Kasumi-1 (cell line): ENCODE measurements at places on chromosomes 11 and 22.

- DNase-seq, result peak; percentile 21
Observed at GRCh38 chr11:117239295-117239694, 6.8 kb downstream of the RNF214 start.

- DNase-seq, result no peak
Observed at GRCh38 chr11:88909500-88909899, 156.3 kb downstream of the GRM5 start.

DNA sequence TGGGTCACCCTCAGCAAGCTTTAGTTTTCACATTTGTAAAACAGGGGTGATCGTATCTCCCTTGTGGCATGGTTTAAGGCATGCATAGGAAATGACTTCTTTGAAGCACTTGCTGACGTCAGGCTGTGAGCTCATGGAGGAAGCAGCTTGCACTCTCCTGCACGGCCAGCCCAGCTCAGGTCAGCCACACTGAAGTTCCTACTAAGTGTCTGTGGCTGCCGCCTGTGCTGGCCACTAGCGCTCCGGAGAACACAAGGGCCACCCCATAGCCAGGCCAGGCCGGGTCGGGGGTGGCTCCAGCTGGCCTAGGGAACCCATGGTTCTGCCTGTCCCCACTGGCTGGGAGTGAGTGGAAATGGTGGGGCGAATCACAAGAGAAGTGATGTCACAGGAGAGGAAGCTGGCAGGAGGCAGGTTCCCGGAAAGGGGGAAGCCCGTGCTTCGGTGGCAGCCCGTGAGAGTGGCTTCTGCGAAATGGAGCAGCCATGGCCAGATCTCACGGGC is 28.2 kb downstream of the KCTD17 start:
- no peak for DNase-seq

- DNase-seq, result no peak
Observed at GRCh38 chr22:22839570-22840314, 47.9 kb upstream of the IGLL5 start.

- DNase-seq, result peak; percentile 78
Observed at GRCh38 chr11:116791002-116791812, 472 bp downstream of the APOA5 start.

GRCh38 chr22:38167988-38168407 is 13.6 kb downstream of the PLA2G6 start:
- DNase-seq, result no peak

GRCh38 chr11:95991545-95991944 is 67.6 kb upstream of the MTMR2 start:
- DNase-seq, result no peak

DNA sequence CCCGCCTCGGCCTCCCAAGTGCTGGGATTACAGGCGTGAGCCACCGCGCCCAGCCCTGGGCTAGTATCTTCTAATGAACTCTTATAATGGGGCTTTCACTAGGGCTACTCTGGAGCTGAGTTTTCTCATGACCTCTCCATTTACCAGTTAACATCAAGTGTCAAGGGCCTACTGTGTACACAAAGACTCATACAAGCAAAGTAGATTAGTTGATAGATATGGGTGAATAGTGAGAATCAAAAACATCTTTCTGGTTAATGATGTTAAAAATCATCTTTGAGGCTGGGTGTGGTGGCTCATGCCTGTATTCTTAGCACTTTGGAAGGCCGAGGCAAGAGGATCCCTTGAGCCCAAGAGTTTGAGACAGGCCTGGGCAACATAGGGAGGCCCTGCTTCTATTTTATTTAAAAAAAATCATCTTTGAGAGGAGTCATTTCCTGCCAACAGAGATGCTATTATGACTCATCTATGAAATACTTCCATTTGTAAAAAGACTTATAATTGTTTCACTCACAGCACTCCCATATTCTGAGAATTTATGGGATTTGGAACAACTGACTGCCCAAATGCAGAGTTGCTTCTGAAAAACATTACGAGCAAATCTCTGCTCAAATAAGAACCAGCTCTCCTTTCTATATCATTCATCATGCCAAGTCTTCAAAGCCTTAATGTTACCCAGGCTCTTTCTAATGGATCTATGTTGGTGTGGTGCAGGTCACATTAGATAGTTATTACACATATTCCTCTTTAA is 57.0 kb downstream of the GDPD4 start:
- no peak for DNase-seq

DNA sequence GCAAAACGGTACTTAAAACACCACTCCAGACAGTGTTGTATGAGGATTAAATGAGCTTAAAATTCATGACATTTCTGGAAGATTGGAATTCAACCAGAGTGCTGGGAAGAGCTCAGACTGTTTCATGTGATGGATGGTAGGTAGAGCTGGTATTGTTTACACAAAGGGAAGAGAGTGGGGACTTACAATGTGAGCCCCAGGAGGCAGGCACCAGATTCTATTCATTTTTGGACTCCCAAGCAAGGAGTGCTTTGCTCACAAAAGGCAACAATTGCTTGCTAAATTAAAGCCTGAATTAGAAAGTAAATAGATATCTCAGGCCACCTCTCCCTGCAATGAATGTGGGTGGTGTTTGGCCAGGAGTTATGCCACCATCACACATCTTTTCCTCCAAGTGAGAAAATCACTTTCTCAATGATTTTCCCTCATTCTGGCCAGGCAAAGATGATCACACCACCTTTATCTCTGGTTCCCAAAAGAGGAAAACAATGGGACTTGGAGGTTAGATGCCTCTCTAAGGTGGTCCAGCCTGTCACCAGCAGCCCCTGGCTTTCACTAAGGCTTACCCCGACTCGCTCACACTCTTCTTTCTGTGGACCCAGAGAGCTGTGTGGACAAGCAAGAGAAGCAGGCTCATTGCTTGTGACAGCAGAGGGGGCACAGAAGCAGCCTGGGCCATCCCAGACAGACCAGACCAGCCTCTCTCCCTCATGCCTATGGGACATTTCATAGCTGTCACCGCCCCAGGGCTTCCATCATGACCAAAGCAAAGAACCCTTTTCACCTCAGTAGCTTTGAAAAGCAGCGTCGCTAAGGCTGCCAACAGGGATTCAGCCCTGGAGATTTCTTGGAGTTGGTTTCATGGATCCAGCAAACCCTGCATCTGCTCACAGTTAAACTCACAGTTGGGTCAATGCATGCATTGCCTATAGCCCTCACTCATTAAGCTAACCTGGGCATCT is 63.5 kb upstream of the DRD2 start:
- no peak for DNase-seq

GRCh38 chr22:48096851-48097665 is 1334.6 kb downstream of the TBC1D22A start:
- DNase-seq, result no peak

GRCh38 chr11:111846063-111846462 is 25.3 kb downstream of the ALG9 start:
- no peak for DNase-seq

- DNase-seq, result no peak
Observed at GRCh38 chr11:103281301-103281700, 172.1 kb downstream of the DYNC2H1 start.

DNA sequence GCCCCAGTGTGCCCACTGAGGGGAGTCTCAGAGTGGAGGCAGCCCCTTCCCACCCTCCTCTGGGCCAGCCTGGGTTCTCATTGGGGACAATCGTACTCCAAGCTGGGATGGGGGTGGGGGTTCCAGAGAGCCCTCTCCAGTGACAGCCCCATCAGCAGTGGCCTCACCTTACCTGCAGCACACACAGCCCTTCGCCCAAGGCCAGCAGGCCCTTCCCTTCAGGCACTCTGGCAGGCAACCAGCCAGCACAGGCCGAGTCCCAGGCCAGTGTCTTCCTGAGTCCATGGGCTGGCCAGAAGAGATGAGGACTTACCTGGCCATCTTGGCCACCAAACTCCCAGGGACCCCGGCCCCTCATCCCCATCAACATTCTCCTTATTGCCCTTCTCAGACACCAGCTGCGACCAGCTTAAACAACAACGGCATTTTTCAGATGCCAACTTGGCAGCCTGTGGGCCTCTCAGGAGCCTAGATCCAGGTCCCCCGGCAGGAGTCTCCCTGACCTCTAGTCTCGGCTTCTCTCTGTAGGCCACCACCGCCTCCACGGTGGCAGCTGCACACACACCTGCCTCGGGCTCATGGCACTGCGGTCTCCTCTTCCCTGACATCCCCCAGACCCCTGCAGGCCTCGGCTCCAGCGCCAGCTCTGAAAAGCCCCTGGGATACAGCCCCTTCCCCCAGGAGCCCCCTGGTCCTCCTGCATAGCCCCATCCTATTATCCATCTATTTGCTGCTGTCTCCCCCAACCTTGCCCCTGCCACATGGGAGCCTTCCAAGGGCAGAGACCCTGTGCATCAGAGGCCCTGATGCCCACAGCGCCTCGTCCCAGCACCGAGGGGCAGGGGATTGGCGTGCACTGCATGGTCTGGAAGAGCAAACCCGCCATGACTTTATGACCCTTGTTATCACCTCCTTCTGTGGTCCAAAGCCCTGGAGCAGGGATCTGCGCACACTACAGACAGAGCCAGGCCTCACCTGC is 111.2 kb upstream of the FGF3 start:
- no peak for DNase-seq

GRCh38 chr11:19736831-19737230 is 24.2 kb downstream of the NAV2 start:
- no peak for DNase-seq
